ENCODE measurements at places on chromosomes 4 and X. TPM values are rescaled to one million over a fixed set of nuclear protein-coding genes. Genes with fewer than 3 reads are reported as not detected.

SPRY1 gene
- 107 TPM for total RNA-seq

BCAP31 gene
- 150 TPM for total RNA-seq

DNA sequence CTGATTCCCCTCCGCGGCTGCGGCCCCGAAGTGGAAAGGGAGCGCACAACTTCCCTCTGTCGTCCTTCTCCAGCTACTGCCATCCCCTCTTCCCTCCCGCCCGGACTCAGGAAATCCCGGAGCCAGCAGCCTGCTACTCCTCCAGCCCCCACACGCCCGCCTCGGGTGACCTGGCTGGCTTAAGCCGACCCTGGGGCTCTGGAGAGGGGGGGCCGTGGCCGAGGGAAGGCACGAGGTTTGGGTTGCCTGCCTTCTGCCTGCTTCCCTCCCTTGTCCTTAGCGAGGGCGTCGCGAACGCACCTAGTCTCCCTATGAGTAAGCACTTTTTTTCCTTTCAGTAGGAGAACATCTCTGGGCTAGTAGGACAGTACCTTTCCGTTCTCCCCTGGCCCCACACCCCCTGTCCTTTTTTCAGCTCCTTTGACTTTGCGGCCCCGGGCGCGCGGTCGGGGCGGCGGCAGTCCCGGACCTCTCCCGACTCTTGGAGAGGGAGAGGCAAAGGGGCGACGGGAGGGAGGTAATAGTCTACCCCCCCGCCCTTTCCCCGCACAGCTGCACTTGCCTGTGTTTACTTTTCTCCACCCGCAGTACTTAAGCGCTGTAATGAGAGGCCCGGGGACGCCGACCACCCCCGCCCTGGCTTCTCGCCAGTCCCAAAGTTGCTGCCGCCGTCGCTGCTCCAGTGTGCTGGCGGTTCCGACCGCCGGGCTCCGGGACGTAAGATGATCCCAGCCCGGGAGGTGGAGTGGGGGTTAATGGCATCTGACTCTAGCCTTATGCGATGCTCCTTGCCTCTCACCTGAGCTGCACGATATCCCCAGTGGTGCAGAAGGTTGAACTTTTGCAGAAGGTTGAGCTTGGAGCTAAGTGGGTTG is 868 bp downstream of the PLS3 start:
- no peaks in the 10 kb centered on the region for H3K27me3 ChIP-seq
- H3K36me3 ChIP-seq, result no peaks in the 10 kb centered on the region
- peaks cover 17% of the 10 kb centered on the region for H3K4me1 ChIP-seq
- H3K27ac ChIP-seq, result peak overlapping the region; percentile 82

HTN3 gene
- total RNA-seq, result not detected

GRCh38 chrX:12975991-12976558 is 1.2 kb downstream of the TMSB4X start:
- peaks cover 60% of the 10 kb centered on the region for H3K4me1 ChIP-seq
- peak overlapping the region; percentile 98 for H3K27ac ChIP-seq
- peaks cover 26% of the 10 kb centered on the region for H3K36me3 ChIP-seq
- peak; percentile 12 for DNase-seq
- H3K4me3 ChIP-seq, result peak overlapping the region; percentile 93

DNA sequence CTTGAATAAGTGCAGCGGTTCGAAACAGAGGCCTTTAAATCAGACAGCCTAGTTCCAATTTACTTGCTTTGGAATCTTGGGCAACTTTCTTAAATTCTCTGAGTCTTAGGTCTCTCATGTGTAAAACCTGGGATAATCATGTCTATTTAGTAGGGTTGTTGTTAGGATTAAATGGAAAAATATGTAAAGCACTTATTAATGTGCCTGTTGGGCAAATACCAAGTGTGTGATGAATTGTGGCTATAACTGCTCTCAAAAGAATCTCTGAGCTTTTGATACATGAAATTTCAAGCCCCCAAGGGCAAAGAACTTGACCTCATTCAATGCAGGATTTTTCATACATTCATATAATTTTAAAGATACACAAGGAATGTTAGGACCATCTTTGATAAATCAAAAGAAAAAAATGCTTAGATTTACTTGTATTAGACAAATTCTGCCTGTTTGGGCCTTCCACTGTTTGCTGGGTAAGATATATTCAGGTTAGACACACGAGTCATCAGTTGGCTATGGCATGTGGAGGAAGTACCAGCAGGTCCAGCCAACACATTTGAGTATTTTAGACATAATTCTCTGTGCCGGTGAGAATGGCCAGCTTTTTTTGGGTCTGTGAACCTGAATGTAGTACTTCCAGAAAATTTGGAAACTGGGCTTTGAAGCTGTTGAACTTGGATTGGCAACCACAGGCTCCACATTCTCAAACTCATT is 241.4 kb upstream of the CNKSR2 start:
- no peak overlapping the region for H3K4me3 ChIP-seq
- no peak overlapping the region for H3K27ac ChIP-seq
- H3K4me1 ChIP-seq, result no peaks in the 10 kb centered on the region
- DNase-seq, result no peak
- no peaks in the 10 kb centered on the region for H3K36me3 ChIP-seq

- H3K27me3 ChIP-seq, result no peaks in the 10 kb centered on the region
- 0 out of 2 replicates have a peak, but pooled peaks cover 2% of the 10 kb centered on the region for H3K4me1 ChIP-seq
- DNase-seq, result no peak
- no peak overlapping the region for H3K27ac ChIP-seq
Measured at GRCh38 chrX:37776283-37776986, 3.4 kb upstream of the CYBB start.

DNA sequence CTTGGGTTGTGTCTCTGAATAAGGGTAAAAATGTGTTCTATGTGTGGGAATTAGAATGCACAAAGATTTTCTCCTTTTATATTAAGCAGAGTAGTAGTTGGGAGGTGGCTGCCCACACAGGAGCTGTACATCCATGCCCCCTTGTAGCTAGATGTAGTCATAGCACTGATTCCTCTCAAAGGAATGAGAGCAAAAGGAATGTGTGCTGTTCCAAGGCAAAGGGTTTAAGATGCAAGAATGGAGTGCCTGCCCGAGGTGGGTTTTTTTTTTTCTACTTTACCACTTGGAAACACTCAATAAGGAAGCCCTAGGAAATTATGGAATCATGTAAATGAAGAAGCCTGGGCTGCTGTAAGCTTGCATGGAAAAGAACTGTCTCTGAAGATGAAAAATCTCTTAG is 2183.2 kb upstream of the AGA start:
- H3K4me1 ChIP-seq, result 0 out of 2 replicates have a peak, but pooled peaks cover 5% of the 10 kb centered on the region
- DNase-seq, result no peak
- no peaks in the 10 kb centered on the region for H3K27me3 ChIP-seq
- H3K36me3 ChIP-seq, result no peaks in the 10 kb centered on the region
- H3K27ac ChIP-seq, result no peak overlapping the region
- H3K4me3 ChIP-seq, result no peak overlapping the region

DNA sequence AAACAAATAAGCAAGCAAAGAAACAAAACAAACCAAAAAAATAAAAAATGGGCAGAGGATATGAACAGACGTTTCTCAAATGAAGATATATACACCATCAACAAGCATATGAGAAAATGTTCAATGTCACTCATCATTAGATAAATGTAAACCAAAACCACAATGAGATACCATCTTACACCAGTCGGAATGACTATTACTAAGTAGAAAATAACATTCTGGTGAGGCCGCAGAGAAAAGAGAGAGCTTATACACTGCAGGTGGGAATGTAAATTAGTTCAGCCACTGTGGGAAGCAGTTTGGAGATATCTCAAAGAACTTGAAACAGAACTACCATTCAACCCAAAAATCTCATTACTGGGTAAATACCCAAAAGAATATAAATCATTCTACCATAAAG is 321.0 kb upstream of the SLIT2 start:
- H3K27ac ChIP-seq, result no peak overlapping the region
- no peaks in the 10 kb centered on the region for H3K27me3 ChIP-seq
- H3K4me1 ChIP-seq, result peaks cover 5% of the 10 kb centered on the region
- no peak for DNase-seq
- H3K36me3 ChIP-seq, result no peaks in the 10 kb centered on the region
- H3K4me3 ChIP-seq, result no peak overlapping the region

- peak; percentile 11 for DNase-seq
- H3K27me3 ChIP-seq, result no peaks in the 10 kb centered on the region
- H3K27ac ChIP-seq, result no peak overlapping the region
- no peak overlapping the region for H3K4me3 ChIP-seq
Measured at GRCh38 chrX:112368371-112368770, 285.8 kb upstream of the TRPC5 start.

DNA sequence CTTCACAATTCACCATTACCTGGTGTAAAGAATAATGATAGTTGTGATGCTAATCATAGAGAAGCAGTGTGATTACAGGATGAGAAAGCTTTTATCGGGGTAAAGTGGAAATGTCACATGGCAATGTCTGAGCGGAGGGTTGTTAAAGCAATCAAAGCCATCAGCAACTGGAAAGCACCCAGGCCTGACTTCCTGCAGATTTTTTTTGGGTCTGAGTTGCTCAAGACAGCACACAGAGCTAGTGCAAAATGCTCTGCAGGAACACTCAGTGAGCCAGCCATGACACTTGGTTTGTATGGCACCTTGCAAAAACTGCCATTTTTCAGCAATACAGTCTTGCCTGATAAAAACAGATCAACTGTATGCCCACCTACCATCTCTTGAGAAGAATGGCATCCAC is 152.9 kb downstream of the COL4A6 start:
- H3K36me3 ChIP-seq, result no peaks in the 10 kb centered on the region
- H3K4me1 ChIP-seq, result no peaks in the 10 kb centered on the region
- H3K27ac ChIP-seq, result no peak overlapping the region
- H3K27me3 ChIP-seq, result no peaks in the 10 kb centered on the region

DNA sequence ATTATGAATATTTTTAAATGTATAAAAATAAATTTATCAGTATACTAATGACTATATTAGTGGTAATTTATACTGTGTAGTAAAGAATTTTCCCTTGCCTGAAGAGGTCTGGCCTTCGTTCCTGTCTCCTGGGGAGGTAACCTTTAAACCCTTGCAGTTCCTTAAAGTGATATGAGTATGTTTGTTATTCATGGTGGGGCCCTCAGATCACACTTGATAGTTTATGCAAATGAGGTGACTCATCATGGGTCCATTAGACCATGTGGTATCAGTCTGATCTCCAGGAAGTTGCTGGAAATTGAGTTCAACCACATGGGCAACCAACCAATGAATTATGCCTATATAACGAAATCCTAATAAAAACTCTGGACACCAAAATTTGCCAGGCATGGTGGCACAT is 904.1 kb downstream of the RPA4 start:
- no peaks in the 10 kb centered on the region for H3K36me3 ChIP-seq
- H3K27me3 ChIP-seq, result no peaks in the 10 kb centered on the region
- H3K4me3 ChIP-seq, result no peak overlapping the region
- no peak for DNase-seq
- no peaks in the 10 kb centered on the region for H3K4me1 ChIP-seq
- H3K27ac ChIP-seq, result no peak overlapping the region

GRCh38 chr4:109365939-109366338 is 63.5 kb upstream of the COL25A1 start:
- H3K4me3 ChIP-seq, result no peak overlapping the region
- no peaks in the 10 kb centered on the region for H3K27me3 ChIP-seq
- H3K36me3 ChIP-seq, result no peaks in the 10 kb centered on the region
- no peak overlapping the region for H3K27ac ChIP-seq

GRCh38 chr4:12949719-12950490 is 534.2 kb downstream of the RAB28 start:
- H3K4me1 ChIP-seq, result peaks cover 8% of the 10 kb centered on the region
- H3K4me3 ChIP-seq, result no peak overlapping the region
- DNase-seq, result no peak
- H3K27ac ChIP-seq, result no peak overlapping the region
- no peaks in the 10 kb centered on the region for H3K27me3 ChIP-seq

DNA sequence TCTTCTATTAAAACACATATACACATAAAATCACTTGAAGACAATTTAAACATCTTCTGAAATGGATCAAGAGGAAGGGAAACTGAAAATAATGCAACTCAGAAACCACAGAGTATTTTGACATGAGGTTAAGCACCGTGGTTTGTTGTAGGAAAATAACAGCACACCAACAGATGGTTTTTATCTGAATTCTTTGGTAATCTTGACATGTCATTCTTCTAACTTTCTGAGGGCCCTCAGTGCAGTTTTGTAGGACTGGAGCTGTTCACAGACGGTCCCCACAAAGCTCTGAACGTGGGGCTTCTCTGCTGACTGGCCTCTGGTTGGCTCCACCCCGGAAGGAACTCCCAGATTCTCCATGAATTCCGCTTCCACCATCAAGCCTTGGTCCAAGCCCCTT is 16.0 kb upstream of the TLR8 start:
- H3K27ac ChIP-seq, result no peak overlapping the region
- H3K36me3 ChIP-seq, result no peaks in the 10 kb centered on the region
- peaks cover 4% of the 10 kb centered on the region for H3K4me1 ChIP-seq
- DNase-seq, result no peak
- H3K4me3 ChIP-seq, result no peak overlapping the region

DNA sequence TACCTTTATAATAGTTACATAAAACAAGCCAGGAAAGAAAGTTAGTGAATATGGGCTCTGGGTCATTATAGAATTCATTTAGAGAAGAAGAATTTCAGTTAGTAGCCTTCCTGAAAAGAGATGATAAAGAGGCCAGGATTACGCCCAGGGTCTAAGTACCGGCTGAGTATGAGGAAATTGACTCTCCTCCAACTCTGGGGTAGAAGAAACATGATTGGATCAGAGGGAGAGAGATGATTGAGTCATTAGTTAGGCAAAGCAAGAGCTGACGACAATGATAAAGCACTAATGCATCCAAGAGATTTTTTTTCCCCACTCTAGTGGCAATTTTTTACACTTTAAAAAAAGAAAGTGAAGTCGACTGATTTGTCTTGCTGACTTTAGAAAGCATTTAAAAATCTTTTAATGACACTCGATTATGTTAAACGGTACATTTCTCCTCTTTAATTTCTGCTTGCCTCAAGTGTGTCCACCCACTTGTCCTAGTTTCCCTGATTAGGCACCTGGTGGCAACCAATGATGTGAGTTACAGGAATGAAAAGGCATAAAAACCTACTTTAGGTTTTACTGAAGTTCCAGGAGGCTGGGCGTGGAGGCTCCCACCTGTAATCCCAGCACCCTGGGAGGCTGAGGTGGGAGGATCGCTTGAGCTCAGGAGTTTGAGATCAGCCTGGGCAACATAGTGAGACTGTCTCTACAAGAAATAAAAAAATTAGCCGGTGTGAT is 37.3 kb upstream of the IGFBP7 start:
- no peaks in the 10 kb centered on the region for H3K36me3 ChIP-seq
- DNase-seq, result no peak
- H3K4me1 ChIP-seq, result no peaks in the 10 kb centered on the region
- H3K4me3 ChIP-seq, result no peak overlapping the region
- H3K27ac ChIP-seq, result no peak overlapping the region
- peaks cover 10% of the 10 kb centered on the region for H3K27me3 ChIP-seq

- 0 out of 2 replicates have a peak, but pooled peaks cover 3% of the 10 kb centered on the region for H3K36me3 ChIP-seq
- H3K4me3 ChIP-seq, result no peak overlapping the region
- H3K27ac ChIP-seq, result no peak overlapping the region
- H3K4me1 ChIP-seq, result peaks cover 7% of the 10 kb centered on the region
Measured at GRCh38 chr4:147576084-147576483, 41.1 kb upstream of the TMEM184C start.

GRCh38 chr4:141797966-141798365 is 161.6 kb downstream of the IL15 start:
- H3K27me3 ChIP-seq, result no peaks in the 10 kb centered on the region
- H3K4me3 ChIP-seq, result no peak overlapping the region
- no peak for DNase-seq
- no peaks in the 10 kb centered on the region for H3K4me1 ChIP-seq

ATP2B3 gene
- 0.32 TPM for total RNA-seq

- no peak overlapping the region for H3K4me3 ChIP-seq
- no peaks in the 10 kb centered on the region for H3K27me3 ChIP-seq
- no peak overlapping the region for H3K27ac ChIP-seq
- peaks cover 18% of the 10 kb centered on the region for H3K4me1 ChIP-seq
Measured at GRCh38 chr4:72314869-72315268, 254.2 kb downstream of the ADAMTS3 start.

- DNase-seq, result no peak
- no peaks in the 10 kb centered on the region for H3K27me3 ChIP-seq
- H3K4me3 ChIP-seq, result no peak overlapping the region
- H3K4me1 ChIP-seq, result peaks cover 11% of the 10 kb centered on the region
Measured at GRCh38 chrX:100085846-100086245, 324.2 kb downstream of the PCDH19 start.
